ENCODE measurements at places on chromosomes 6 and 20.

- DNase-seq: no peak
These were observed 9.3 kb upstream of the HBS1L start for GRCh38 chr6:135063926-135064325.

DNA sequence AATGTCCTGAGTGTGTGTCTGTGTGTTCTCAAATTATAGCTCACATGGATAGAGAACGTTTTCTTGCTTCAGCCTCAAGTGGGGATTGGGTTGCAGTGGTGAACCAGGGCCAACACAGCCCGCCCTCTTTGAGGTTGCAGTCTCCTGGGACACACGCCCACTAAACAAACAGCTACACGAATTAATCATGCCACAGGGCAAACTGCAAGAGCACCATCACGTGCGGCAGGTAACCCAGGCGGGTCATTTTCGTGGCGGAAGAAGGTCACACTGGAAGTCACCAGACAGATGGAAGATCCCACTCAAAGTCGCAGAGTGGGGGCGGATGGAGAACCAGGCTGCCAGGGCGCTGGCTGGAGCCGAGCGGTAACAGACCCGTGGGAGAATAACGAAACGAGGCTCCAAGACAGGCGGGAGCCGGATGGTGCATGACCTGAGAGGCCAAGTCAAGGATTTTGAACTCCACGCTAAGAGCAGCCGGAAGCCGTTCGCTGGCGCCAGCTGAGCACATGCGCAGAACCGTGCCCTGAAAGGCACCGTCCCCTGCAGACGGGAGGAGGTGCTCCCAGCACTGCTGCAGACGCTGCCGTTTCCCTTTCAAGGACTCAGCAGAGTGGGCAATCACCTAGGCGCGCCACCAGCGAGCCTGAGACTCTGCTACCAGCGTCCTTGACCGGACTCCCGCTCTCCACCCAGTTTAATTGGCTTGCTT is 10.7 kb downstream of the DLL1 start:
- DNase-seq: peak; percentile 36

GRCh38 chr6:47413752-47414422 is 63.7 kb upstream of the CD2AP start:
- peak; percentile 47 for DNase-seq

GRCh38 chr6:142722012-142722411 is 223.0 kb downstream of the HIVEP2 start:
- DNase-seq: no peak

DNA sequence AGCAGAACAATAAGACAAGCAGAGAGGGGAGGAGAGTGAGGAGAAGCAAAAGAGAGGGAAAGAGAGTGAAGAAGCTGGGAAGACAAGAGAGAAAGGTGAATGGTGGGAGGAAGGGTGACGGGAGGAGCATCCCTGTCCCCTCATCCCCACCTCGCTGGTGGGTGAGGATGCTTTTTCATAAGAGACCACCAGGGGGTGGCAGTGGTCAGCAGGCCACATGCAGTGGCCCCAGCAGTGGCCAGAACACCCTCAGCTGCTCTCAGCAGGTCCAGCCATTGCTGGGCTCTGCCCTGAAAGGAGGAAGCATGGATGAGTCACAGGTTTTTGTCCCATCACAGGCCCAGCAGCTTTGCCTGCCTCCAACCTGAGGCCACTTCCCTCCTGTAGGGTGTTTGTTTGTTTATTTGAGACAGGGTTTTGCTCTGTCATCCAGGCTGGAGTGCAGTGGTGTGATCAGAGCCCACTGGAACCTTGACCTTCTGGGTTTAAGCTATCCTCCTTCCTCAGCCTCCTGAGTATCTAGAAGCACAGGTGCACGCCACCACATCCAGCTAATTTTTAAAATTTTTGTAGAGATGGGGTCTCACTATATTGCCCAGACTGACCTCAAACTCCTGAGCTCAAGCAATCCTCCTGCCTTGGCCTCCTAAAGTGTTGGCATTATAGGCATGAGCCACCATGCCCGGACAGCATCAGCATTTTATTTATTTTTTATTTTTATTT is 24.0 kb downstream of the FGD2 start:
- no peak for DNase-seq

Data from GM12864 (cell line).